Stimulated activated CD4-positive, alpha-beta T cell treated with anti-CD3 and anti-CD28 coated beads, Interleukin-2, amount 100 ng/mL, for 24 hours (primary cell): ENCODE measurements at places on chromosomes 12 and 14.

DNA sequence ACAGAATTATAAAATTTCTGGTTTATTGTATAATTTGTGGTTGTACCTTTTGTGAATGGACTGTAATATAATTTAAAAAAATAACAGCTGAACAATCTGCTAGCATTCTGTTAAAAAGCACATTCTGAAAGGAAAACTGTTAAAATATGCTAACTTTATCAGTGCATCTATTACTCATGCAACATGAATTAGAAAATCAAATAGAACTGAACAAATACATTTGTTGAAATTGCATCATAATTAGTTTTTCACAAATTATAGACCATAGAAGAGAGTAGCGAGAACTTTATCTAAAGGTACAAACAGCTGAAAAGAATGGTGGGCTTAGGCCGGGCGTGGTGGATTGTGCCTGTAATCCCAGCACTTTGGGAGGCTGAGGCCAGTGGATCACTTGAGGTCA lies 33.0 kb downstream of the PTPN21 start:
- DNase-seq: no peak

DNA sequence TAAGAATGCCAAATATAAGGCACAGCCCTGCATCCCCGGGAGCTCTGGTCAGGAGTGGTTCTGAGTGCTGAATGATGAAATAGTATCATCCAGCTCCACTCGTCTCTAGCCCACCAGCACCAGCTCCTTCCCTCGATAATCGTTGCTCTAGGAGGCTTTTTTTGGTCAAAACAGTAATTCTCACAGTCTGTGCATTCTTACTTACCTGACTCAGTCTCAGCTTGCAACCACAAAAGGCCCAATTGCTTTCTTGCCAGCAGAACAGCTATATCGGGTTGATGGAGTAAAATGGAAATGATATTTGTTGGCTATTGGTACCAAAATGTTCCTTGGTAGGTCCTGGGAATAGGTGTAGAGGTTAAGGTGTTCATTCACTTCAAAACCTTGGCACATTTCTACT lies 94.8 kb downstream of the BMP4 start:
- DNase-seq: no peak

GRCh38 chr14:49975276-49975675 lies 82.4 kb downstream of the ARF6 start:
- DNase-seq: no peak

DNA sequence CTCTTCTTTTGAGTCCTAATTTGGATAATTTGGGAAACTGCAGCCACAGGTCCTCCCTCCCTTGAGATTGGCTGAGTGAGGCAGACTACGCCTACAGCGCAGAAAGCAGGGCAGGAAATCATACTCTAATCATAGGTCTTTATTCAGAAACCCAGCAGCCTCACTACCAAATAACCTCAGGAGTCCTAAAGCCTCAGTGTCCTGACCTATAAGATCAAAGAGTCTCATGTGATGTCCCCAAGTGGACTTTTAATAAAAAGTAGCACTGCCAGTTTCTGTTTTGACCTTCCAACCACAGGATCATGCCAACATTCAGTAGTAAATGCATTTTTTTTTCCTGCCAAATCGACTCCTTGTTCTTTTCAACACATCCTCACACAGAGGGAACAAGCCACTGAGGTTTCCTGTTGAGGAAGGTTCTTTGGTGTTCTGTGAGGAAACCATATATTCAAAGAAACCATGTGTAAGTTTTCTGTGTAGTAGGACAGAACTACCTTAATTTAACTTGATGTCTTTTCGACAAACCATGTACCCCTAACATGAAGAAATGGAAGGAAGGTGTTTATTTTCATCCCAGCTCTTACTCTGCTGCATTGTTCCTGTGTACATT lies 72.2 kb downstream of the VCPKMT start:
- no peak for DNase-seq
